ENCODE measurements at places on chromosomes 2 and 18.

- no peak for DNase-seq
These were observed 295.3 kb upstream of the EPAS1 start for GRCh38 chr2:46001741-46002506.

DNA sequence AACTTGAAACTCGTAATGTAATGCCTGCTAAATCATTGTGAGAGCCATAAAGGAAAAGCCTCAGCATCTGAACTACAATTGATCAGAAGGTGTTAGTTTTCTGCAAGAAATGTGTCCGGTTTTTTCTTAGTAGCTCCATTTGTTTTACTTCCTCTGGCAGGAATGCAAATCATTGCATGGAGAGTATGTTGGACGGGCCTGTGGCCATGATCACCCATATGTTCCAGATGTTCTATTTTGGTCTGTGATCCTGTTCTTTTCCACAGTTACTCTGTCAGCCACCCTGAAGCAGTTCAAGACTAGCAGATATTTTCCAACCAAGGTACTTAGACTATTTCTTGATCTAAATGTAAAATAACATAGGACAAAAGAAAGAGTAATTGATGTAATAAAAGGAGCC lies 126.6 kb downstream of the DPP4 start:
- no peak for DNase-seq

GRCh38 chr2:150392614-150393013 lies 94.9 kb downstream of the RND3 start:
- no peak for DNase-seq

GRCh38 chr2:6820903-6821584 lies 44.7 kb downstream of the CMPK2 start:
- DNase-seq, result no peak

DNA sequence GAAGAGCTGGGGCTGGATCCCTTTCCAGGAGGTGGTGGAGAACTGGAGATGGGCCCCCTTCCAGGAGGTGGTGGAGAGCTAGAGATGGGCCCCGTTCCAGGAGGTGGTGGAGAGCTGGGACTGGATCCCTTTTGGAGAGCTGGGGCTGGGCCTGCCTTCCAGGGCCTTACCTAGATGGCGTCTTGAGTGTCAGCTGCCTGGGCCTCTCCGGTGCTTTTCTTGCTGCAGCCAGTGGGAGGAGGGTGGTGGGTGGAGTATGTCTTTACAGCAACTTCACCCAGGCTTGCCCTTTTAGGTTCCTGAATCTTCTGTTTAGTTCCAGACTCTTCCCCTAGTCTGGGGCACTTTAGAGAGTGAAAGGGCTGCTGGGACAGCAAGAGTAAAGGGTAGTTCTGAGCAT lies 19.1 kb upstream of the TXNDC2 start:
- DNase-seq, result no peak

DNA sequence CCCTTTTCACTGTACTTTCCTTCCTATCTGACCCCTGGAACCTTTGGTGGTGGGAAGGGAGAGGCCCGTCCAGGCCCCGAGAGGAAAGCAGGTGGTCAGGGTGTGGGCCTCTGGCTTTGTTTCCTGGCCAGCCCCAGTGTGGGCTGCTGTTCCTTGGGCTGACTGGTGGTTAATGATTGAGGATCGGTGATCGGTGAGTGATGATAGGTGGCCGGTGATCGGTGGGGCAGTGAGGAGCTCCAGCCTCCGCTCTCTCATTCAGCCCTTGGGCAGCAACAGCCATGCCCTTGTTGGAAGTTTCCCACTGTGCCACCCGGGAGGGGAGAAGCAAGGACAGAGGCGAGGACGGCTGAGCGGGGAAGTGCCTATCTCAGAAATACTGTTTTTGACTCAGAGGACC lies 7.3 kb downstream of the ACKR3 start:
- DNase-seq, result no peak

DNA sequence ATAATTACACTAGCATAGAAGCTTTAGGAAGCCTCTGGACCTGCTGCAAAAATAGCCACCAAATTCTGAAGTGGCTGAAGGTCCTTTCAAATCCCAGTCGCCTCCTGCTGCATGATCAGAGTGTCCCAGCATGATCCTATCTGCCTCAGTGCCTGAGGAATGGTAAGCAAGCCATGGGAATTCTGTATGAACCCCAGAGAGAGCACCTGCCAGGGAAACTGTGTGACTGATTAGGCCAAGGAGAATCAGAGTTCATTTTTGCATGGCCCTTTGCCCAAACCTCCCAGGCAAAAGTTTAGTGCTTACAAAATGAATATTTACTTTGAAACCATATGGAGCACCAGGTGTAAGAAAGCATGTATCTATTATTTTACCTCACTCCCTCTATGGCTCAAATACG lies 221.4 kb downstream of the ARL4C start:
- DNase-seq, result no peak

DNA sequence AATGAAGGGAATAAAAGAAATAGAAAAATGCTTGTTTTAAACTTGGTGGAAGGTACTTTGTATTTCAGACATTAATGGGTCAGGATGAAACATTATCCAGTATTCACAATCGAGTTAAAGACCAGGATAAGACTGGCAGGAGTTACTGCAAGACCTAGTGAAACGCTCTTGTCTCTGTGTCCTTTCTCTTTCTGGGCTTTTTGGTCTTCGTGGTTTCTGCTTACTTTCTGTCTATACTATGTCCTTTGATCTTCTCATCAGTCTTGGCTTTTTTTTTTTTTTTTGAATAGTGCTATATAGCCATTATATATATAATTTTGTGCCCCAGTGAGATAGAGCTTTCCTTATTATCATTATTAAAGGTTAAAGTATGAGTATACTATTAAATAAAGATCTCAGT lies 42.1 kb upstream of the GAREM2 start:
- no peak for DNase-seq

DNA sequence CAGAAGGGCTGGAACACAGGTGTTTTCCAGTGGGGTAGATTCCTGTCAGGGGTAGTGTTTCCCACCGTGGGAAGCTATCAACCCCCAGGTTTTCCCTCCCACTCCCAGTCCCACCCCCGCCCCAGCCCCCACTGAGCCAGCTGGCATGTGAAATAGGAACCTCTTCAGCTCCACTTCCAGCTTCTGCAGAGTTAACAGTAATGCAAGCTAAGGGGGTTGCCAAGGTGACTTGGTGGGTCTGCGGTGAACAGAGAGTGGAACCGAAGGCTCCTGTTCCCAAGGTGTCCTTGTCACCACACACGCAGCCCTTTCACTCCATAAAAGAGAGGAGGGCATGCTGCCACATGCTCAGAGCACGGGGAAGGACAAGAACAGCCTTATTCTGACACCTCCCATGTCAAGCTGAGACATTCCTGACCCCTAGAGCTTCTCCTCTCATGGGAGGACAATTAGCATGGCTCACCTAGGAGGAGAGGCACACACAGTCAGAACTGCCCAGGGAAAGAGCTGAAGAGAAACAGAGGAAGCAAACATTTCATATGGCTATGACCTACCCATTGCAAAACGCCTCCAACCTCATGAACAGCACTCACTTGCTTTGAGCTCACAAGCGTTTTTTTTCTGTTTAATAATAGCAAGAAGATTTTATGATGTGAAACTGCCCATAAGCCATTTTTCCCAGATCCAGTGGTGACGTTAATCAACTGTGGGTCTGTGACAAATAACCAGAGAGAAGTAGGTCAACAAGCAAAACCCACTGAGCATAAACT lies 39.8 kb upstream of the TBC1D8 start:
- no peak for DNase-seq

DNA sequence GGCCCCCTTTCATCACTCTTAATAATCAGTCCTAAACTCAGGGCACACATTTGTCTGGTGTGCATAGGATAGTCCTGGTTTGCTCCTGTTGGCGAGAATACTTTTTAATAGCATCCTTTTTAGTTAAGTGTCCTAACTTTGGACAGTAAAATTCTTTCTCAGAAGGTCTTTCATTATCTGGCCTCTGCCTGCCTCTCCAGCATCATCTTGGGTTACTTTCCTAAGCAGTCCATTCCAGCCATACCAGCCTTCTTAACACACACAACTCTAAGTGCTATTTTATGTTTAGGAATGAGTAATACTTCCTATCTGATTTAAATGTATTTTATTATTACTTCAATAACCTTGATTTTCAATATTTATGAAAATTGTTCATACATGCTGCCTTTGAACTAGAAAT lies 151.0 kb downstream of the ACOXL start:
- no peak for DNase-seq

- DNase-seq, result no peak
These were observed 8.1 kb downstream of the CHMP1B start for GRCh38 chr18:11859282-11859830.

- DNase-seq, result no peak
These were observed 15.9 kb upstream of the SOS1 start for GRCh38 chr2:39136799-39137198.

GRCh38 chr18:32301976-32302743 lies 112.3 kb downstream of the MEP1B start:
- DNase-seq, result peak; percentile 19

GRCh38 chr2:58720770-58721697 lies 479.9 kb upstream of the FANCL start:
- no peak for DNase-seq

DNA sequence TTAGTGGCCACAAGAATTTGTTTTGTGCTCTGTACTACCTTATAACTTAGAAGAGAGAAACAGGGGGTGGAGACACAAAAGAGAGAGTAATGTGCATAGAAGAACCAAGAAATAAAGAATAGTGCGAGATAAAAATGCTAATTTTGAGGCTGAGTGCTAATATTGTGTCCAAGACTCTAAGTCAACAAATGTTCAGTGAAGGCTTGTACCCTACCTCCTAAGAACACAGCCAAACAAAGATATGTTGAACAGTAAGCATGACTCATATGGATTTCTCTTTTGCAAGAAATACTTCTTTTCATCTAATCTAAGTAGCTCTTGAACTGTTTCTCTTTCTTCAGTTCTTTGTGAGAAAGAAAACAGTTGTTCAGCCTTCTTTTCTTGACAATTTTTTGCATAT lies 45.2 kb downstream of the GAREM1 start:
- DNase-seq, result peak; percentile 2

GRCh38 chr2:225004597-225004996 lies 37.7 kb downstream of the DOCK10 start:
- DNase-seq, result peak; percentile 39

DNA sequence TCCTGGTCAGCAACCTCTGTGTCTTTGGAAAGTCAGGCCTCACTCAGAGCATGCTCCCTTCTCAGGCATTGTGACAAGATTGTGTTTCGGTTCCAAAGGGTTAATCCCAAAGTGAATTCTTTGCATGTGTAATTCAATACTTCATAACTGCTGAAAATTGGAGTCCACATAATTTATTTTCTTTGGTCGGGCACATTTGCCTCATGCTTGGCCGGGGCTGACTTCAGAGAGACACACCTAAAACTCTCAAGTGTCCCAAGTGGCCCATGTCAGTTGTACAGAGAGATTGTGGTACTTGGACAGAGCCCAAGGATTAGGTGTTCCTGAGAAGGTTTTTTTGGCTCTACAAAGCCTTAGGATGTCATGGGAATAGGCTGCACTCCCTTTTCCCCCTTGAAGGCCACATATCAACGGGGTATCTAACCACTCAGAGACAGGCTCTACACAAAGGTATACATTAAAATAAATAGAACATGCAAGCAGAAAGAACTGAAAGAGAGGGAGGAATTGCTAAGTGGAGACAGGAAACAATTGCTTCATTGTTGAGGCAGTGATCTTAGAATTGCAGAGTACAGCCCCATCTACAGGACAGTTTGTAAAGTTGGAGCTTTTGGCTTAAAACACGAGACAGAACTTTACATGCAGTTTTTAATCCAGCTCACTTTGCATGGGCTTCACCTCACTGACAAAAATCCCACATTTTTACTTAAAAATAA lies 1232.3 kb upstream of the ZEB2 start:
- peak; percentile 45 for DNase-seq

DNA sequence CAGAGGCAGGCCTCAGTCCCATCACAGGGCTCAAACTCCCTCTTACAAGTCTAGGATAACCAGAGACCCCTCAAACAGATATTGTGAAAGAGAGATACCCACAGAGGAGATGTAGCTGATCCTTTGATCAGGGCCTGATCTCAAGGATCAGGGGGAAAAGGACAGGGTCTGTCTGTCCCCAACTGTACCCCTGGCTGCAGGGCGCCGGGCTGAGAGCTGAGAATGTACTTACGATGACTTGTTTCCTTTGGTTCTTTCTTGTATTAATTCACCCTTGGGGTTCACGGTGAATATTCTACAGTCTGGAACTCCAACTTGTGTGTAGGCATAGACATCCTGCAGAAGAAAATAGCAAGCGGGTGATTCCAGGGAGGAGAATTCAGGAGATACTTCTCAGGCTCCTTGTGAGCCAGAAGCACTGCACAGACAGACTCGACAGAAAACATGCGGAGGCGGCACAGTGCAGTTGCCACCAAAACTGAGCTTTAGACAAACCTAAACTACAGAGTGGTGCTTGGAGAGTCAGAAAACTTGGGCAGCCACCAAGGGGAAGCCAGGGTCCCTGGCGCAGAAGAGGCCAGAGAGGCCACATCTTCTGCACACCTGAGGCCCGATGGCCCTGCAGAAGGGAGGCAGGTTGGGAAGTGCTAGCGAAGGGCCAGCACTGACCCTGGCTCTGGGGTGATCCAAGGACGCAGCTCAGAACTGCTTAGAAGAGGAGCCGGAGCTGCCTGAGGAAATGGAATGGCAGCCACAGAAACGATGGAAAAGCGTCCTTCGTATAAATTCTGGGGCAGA lies 73.9 kb downstream of the EMILIN2 start:
- DNase-seq, result no peak
